NCI-H187 treated with DMSO at 0.1 percent for 48 hours (cell line): ENCODE measurements at places on chromosomes 3 and 15.

DNA sequence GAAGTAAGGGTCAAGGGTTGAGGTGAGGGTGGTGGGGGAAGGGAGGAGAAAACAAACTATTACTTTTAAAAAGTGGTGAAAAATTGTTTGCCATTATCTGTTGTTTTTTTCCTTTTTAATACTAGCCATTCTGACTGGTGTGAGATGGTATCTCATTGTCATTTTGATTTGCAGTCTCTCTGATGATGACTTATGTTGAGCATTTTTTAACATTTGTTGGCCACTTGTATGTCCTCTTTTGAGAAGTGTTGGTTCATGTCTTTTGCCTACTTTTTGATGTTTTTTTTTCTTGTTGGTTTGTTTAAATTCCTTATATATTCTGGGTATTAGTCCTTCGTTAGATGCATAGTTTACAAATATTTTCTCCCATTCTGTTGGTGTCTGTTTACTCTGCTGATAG is 185.9 kb upstream of the ANKRD28 start:
- DNase-seq = no peak

- no peak for DNase-seq
These were observed 19.1 kb downstream of the KLHL6 start for GRCh38 chr3:183536238-183536880.

GRCh38 chr3:128322030-128323022 is 144.4 kb downstream of the DNAJB8 start:
- no peak for DNase-seq

DNA sequence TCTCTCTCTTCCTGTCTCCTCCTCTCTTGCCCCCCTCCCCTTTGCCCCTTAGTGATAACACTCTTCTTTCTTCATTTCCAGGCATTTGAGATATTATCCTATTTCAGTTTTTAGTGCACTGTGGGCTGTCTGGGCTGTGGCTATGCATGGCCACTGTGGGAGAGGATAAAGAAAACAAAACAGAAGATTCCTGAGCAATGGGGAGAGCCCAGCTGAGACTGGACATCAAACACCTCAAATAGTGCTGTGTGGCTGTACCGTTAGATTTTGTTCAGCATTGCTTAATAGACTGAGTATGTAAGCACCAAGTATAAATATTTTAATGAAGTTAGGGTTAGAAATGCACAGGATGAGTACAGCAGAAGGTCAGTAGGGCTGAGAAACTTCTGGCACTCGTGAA is 7.9 kb upstream of the GBE1 start:
- DNase-seq = no peak

- no peak for DNase-seq
These were observed 63.3 kb downstream of the SENP2 start for GRCh38 chr3:185649414-185649813.

DNA sequence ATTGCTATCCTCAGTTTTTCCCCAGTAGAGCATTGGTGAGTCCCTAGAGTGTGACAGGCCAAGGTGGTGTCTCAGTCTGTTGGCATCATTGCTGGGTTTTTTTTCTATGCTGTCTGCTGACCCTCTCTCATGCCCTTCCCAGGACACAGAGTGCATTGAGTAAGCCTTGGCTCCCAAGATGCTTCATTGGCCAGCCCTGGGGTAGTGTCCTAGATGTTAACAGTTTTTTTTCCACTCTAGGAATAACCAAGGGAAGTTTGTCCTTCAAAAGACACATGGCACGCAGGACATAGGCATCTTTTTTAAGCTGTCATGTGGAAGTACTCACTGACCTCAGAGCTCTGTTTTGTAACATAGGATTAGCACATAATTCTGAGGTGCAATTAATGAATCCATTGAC is 19.5 kb downstream of the ADAMTSL3 start:
- DNase-seq = no peak

DNA sequence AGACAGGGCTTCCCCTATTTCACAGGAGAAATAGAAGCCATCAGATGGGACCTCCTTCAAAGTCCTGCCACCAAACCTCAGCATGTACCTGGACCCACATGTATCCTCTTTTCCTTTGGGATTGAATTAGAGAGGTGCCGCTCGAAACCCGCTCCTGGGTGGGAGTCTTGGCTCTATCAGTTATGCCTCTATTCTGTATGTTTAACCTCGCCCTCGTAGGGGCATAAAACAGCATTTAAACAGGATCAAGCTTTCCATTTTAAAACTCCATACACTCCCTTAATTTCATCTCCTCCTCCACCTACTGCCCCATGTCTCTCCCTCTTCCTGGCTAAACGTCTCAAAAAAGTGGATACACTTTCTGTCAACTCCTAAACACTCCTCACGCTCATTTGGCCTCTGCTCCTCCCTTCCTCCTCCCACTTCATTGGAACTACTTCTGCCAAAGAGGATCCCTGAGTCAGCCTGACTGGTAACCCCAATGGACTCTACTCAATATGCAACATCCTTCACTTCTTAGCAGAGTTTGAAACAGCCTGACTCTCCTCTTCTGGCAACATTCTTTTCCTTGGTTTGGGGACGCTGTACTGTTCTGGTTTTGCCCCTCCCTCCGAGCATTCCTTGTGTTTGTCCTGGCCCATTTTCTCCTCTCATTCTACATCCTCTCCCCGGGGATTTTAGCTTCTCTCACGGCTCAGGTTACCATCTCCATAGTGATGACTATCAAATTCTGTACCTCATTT is 23.0 kb upstream of the MUC20 start:
- DNase-seq = no peak

DNA sequence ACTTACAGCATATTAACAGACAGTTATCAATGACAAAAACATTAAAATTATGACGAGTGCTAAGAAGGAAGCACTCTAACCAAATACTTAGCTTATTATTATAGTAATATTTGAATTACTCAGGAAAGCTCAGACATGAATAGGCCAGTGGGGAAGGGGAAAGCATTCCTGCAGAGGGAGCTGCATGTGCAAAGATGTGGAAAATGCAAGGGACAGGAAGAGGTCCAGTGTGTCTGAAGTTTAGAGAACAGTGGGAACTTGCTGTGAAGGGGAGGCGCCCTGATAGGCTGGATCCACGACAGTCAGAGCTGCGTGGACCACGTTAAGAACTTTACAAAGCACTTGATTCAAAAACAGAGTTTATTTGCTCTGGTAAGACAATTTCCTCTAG is 1.2 kb upstream of the SPICE1 start:
- no peak for DNase-seq

GRCh38 chr3:29643034-29643425 is 362.2 kb downstream of the RBMS3 start:
- no peak for DNase-seq

- DNase-seq = no peak
These were observed 9.8 kb downstream of the PLEKHO2 start for GRCh38 chr15:64851503-64851840.

DNA sequence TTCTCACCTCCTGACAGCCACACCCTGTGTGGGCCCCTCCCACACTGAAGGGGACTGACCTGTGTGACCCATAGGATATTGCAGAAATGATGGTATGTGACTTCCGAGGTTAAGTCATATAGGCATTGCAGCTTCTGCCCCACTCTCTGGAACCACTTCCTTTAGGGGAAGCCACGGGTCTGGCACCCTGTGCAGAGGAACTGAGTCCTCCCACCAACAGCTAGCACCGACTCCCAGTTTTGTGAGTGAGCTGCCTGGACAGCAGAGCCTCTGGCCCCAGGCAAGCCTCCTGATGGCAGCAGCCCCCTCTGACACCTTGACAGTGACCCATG is 24.6 kb upstream of the SLC6A6 start:
- no peak for DNase-seq

GRCh38 chr3:32278714-32279113 is 40.2 kb downstream of the CMTM8 start:
- no peak for DNase-seq

GRCh38 chr15:68972201-68973065 is 42.1 kb upstream of the NOX5 start:
- DNase-seq = no peak

GRCh38 chr15:57335719-57336118 is 40.6 kb upstream of the CGNL1 start:
- DNase-seq = no peak

GRCh38 chr3:159914426-159914825 is 74.2 kb upstream of the IL12A start:
- no peak for DNase-seq

- peak; percentile 69 for DNase-seq
These were observed at the start of gene POLQ for GRCh38 chr3:121545574-121546455. Gene POLQ (minus strand): TSS chr3:121545988. CDS start chr3:121545877, 111 bp downstream.

DNA sequence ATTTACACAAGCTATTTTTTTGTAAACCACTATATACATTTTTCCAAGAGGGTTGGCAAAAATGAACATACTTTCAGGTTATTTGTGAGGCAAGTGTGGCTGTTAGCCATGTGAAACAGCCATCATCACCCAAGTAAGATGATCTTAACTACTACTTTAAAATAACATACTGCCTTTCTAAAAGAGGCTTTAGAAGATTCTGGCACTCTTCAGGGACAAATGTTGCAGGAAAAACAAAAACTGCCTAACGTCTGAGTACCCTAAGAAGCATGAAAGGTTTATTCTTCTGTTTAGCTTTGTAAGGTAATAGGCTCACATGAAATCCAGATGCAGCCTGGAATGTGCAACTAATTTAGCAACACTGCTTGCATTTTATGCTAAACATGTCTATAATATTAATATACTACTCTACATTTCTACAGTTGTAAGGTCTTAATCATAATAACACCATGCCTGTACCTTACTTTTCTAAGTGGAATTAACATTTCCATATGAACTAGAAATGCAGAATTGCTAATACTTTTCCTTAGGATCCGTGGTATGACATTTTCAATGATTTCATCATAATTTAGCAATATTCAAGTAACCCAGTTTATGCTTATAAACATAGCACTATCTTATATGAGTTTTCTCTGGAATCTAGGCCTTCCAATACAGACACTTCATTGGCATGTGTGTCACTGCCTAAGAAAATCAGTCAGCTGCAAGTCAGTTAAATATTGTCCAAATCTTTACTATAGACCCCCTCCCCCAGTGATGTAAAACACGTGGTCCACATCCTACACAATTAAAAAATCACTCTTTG is 4.5 kb upstream of the LSAMP start:
- DNase-seq = no peak

- peak; percentile 25 for DNase-seq
These were observed 33.1 kb downstream of the RAB11A start for GRCh38 chr15:65902373-65902772.

- DNase-seq = no peak
These were observed 665.7 kb upstream of the ARPP21 start for GRCh38 chr3:34973586-34973985.

DNA sequence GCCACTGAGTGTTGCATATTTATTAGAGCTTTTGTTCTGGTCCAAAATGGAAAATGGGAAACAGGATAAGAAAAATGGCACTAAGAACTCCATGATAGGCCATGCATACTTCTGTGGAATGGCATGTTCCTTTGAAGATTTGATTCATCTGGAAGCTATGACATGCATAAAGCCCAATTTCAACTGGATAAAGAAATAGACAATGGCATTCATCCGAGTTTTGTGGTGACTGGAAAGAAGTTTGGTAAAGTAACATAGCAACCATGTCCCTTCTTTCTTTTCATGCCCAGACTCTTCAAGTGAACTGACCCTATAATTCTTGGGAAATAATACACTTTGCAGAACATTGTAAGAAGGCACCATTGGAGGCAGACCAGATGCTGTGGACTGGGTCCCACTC is 368.4 kb upstream of the IL12A start:
- DNase-seq = no peak

- no peak for DNase-seq
These were observed 241.0 kb upstream of the GBE1 start for GRCh38 chr3:82002491-82002890.

DNA sequence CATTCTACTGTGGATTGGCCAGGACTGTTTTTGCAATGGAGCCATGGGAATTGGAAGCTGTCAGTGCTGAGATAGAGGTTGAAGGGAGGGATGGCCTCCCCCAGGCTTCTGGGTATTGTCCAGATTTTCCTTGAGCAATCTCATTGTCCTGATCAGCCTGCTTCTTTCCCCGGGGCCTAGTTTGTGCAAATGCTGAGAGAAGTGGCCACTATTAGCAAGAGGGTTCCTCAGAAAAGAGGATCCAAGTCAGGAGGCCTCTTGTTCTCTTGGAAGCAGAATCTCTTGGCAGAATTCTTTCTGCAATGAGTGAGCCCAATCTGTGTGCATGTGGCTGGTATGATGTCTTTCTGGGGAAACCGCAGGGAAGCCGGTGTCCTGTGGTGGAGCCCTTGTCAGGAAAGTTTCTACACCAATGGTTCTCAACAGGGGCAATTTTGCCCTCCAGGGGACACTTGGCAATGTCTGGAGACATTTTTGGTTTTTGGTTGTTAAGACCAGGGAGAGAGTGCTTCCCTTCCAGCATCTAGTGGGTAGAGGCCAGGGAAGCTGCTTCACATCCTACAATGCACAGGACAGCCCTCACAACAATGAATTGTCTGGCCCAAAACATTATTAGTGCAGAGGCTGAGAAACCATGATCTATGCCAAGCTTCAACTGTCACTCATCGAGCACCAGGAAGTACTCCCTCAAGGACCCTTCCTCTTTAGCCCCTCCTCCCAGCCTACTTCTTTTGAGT is 2.0 kb downstream of the LIPC start:
- no peak for DNase-seq

GRCh38 chr15:39511916-39512260 is 69.0 kb upstream of the THBS1 start:
- DNase-seq = no peak

DNA sequence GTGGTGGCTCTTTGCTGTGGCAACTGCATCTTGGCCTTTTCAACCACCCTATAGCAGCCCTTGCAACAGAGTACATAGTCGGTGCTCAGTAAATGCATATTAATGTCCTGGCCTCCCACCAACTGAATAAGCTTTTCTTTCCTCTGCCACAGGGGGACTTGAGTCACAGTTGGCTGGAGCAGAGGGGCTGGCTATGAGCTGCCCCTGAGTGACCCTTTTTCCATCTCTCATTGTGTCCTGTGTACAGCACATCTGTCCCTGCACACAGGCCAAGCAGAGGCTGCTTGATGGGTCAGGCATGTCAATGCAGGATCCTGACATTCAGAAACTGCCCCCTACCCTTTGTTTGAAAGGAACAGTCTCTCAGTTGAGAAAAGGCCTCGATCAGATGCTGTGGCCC is 22.4 kb downstream of the SPSB4 start:
- no peak for DNase-seq

GRCh38 chr15:88302373-88302772 is 45.8 kb upstream of the NTRK3 start:
- DNase-seq = no peak

DNA sequence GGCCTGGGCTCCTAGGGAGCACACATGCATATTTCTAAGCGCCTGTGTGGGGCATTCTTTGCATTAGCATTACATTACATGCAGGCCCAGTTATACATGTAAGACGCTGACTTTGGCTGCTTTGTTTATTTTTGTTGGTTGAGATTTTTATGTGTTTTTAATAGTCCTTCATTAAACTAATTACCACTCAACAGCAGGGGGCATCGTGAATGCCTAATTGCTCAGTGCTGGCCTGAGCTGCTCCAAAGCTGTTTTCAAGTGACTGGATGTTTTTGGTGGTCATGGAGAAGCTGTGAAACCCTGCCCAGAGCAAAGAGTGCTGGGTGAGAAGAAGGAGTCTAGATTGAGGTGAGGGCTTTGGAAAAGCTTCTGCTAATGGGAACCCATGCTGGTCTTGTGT is 41.5 kb downstream of the GPD1L start:
- no peak for DNase-seq
